ENCODE measurements at places on chromosomes 7 and 10.

- DNase-seq, result no peak
Observed at GRCh38 chr7:96122746-96123145, 199.2 kb downstream of the SLC25A13 start.

- DNase-seq, result no peak
Observed at GRCh38 chr10:129780901-129781795, 182.9 kb downstream of the EBF3 start.

GRCh38 chr7:34091321-34091917, 186.1 kb downstream of the BMPER start:
- DNase-seq, result peak; percentile 33

DNA sequence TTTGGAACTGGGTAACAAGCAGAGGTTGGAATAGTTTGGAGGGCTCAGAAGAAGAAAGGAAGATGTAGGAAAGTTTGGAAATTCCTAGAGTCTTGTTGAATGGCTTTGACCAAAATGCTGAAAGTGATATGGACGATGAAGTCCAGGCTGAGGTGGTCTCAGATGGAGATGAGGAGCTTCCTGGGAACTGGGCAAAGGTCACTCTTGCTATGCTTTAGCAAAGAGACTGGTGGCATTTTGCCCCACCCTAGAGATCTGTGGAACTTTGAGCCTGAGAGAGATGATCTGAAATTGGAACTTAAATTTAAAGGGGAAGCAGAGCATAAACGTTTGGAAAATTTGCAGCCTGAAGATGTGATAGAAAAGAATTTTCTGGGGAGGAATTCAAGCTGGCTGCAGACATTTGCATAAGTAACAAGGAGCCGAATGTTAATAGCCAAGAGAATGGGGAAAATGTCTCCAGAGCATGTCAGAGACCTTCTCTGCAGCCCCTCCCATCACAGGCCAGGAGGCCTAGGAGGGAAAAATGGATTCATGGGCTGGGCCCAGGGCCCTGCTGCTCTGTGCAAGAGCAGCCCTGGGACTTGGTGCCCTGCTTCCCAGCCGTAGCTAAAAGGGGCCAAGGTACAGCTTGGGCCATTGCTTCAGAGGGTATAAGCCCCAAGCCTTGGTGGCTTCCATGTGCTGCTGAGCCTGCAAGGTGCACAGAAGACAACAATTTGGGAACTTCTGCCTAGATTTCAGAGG, 3.6 kb downstream of the PDSS1 start:
- no peak for DNase-seq

GRCh38 chr10:68103261-68103878, 5.9 kb upstream of the MYPN start:
- no peak for DNase-seq

DNA sequence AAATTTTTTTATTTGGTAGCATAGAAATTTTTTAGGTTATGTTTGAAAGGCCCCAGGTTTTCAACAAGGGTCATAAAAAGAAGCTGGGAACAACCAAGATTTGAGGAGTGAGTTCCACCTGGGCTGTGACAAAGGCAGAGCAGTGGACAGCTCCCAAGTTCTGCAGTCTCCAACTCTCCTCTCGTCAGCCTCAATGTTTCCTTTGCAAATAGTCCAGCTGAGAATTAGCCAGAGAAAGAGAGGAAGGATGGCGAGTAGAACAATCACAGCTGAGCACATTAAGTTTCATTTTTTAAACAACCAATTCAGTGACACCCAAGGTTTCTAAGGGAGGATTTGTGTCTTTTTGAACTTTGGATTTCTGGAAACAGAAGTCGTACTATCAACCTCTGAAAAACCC, 143.2 kb downstream of the NRCAM start:
- DNase-seq, result no peak

DNA sequence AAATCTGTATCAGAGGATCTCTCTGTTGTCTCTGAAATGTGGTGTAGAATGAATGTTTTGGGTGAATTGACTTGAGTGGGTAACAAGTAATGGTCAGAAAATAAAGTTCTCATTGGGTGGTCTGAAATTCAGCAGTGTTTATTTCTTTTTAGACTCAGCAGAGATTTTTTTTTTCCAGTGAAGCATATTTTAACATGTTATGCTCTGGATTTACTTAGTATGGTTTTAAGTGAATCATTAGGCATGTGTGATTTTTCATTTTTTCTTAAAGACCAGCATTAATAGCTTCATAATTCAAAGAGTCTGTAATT, 63.5 kb downstream of the REEP3 start:
- DNase-seq, result no peak

DNA sequence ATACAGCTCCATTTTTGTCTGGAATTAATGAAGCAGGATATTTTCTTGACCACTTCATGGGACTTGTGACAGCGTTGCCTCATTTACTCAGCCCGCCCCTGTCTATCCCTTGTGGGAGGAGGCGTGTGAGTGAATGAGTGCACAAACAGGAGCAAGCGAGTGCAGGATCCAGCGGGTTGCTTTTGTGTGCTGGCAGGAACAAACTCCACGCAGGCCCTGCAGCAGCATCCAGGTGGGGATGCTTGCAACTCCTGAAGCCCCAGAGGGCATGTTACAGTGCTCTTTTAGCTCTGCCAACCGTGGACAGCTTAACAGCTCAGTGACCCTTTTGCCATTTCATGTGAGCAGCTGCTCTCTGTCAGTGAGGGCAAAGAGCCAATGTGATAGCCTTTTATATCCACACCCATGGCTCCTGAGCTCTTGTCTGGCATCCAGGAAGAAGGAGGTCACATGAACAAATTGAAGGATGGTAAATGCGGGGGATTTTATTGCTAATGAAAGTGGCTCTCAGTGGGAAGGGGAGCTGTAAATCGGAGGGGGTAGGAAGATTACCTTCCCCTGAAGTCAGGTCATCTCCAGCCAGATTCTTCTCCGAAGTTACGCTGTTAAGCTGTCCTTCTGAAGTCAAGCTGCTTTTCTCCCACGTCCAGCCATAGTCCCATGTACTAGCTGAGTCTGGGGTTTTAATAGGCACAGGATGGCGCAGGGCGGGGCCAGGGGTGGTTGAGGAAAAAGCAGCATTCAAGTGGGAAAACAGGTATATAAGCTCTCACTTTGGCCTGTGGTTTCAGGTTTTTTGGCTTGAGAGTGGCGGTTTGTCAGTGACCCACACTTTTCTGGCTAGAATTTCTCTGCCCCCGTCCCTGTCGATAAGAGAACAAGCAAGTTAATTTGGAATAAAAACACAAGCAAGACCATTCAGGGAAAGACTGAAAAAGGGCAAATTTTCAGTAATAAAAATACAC, 714.7 kb upstream of the MBL2 start:
- DNase-seq, result no peak

- no peak for DNase-seq
Observed at GRCh38 chr10:10855151-10855581, 162.5 kb upstream of the CELF2 start.

GRCh38 chr7:112092709-112093395, 113.3 kb downstream of the DOCK4 start:
- no peak for DNase-seq

- DNase-seq, result no peak
Observed at GRCh38 chr7:157493017-157493416, 156.2 kb downstream of the DNAJB6 start.

DNA sequence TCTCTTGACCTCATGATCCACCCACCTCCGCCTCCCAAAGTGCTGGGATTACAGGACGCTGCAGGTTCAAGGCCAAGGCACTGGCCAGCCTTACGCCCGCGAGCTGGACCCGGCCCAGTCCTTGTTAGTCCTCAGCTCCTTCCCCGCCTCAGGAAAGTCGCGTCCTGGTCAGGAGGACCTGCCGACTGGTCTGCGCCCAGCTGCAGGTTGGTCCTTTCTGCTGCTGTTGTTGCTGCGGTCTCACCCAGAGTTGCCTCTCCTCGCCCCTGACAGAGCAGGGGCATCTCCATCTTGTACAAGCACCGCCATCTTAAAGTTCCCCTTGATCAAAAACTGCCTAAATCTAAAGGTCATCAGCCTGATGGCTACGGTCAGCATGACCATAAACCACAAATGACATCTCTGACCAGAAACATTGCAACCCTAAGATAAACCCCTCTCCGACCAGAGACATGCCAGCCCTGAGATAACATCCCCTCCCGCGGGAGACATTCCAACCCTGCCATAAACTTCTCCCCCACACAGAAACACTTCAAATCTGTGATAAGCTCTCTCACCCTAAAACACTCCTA, 13.9 kb upstream of the BMS1 start:
- DNase-seq, result no peak

DNA sequence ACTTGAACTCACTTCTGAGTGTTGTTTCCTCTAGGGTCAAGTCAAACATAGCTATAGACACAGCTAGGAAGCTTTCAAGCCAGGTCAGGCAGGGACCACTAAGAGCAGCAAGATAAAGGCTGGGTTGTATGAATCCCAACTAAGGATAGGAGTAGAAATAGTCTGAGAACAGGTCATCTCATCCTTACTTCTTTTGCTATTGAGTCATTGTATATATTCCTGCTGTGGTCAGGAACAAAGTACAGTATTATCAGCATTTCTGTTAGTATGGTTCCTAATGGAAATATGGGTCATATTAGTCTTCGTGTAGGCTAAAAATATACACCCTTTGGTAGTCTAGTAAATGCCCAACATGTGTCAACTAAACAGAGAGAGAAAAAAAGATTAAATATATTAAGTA, 145.3 kb downstream of the BTAF1 start:
- no peak for DNase-seq

DNA sequence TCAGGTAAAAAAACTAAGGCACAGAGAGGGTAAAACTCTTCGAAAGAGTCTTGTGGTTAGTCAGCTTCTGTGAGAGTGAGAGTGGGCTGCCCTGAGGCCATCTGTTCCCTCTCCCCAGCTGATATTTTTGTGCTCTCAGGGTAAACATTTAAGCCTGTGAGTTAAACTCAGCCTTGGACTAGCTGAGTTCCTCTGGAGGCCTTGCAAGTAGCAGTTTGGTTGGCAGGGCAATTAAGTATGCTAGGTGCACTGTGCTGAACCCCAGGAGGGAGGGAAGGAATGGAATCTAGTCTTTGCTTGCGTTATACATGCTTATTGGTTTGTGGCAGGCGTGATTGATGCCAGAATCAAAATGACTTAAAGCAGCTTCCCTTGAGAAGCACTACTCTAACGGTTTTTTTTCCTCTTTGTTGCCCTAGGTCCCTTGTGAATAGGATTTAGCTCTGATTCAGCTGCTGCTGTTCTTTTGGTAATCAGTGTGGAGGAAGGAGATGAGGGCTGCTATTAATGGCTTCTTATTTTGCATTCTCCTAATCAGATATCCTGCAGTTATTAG, 140.2 kb downstream of the AUTS2 start:
- DNase-seq, result no peak

DNA sequence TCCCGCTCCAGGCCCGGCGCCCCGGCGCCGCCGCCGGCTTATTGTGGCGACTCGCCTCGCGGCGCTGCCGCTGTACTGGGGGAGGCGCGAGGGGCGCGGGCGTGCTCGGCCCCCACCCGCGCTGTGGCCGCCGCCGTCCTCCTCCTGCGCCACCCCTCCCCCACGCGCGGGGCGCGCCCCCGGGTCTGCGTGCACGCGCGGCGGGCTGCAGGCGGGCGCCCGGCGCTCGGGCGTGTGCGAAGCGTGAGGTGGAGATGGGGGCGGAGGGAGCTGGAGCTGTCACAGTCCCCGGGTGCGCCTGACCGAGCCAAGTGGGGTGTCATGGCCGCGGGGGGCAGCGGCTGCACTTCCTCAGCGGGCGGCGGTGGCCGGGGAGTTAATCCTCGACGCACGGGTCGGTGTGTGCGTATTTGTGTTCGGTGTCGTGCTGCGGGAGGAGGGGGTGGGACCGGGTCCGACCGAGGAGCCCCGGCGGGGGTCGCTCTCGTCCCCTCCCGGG, 672 bp downstream of the LCOR start:
- peak; percentile 95 for DNase-seq

DNA sequence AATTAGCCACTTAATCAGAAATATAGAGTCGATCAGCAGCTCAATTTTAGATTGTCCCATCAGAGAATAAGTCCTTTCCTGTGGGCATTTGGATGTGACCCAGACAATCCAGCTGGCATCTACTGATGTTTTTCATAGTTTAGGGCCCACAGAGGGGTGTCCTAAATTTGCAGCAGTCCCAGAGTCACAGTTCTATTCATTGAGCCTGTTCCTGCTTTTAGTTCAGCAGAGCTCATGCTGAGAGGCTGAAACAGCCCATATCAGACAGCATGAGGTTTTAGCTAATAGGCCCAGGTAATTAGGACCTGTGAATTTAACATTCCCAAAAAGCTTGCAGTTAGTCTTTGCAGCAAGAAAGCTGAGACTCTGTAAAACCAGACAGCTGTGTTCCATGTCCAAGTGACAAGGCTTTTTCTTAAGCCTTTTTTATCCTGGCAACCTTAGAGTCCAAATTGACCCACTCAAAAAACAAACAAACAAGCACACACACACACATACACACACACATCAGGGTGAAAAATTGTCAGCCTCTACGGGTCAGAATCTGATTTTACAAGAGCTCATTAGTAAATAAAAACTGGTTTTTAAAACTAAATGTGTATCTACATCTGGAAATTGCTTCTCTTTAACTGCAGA, 33.7 kb downstream of the ANKIB1 start:
- no peak for DNase-seq

DNA sequence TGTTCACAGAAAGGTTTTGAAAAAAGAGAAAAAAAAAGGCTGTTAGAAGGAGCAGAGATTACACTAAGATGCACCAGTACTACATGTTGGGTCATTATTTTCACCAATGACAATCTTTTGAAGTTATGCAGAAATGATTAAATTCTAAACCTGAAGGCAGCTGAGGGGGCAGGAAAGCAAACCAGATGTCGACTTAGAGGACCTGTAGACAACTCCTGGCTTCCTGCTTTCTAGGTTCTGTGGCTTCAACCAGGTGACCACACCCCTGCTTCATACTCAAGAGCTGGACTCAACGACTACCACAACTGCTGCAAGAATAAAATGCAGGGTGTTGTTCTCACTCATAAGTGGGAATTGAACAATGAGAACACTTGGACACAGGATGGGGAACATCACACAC, 30.0 kb downstream of the MYOF start:
- no peak for DNase-seq

DNA sequence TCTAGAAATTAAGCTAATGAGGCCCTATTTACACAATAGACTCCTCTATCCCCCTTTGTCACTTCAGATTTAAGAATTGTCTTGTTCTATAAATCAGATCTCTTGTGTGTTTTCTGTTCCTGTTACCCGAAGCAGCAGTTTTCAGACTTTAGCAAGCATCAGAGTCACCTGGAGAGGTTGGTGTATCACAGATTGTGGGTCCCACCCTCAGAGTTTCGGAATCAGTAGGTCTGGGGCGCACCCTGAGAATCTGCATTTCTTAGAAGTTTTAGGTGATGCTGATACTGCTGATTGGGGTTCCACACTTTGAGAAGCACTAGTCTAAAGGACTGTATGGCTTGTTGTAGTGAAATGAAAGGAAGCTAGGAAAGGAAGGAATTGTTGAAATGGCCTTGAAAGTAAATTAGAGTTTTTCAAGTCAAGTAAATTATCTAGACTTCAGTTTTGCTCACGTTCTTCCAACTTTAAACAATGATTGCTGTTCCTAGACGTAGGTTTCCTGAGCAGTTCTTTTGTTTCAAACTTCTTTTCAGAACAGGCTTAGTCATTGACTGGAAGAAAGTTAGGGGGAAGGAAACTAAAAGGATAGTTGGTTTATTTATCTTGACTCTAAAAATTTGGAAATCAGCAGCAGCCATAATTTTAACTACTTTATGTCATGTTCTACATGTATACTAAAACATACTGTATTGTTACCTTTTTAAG, 15.7 kb downstream of the BPGM start:
- DNase-seq, result no peak

- no peak for DNase-seq
Observed at GRCh38 chr10:32059472-32059871, 3.2 kb upstream of the KIF5B start.
